ENCODE measurements at places on chromosomes 13 and 19.
A peak's percentile ranks its signal among the peaks of the same experiment; 100 is the strongest.

DNA sequence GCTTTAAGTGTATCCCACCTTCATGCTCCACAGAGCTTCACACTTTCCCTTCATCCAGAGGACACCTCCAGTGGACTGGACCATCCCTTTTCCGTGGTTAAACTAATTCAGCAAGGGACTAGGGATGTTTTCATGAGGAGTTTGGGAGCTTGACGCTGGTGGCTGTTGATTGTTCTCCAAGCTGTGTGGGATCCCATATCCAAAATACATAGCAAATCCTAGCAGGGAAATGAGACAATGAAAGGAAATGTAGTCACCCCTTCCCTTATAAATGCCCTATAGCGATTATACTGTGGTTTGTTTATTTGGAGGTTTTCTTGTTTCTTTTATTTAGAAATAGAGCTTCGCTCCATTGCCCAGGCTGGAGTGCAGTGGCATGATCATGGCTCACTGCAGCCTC, 31.6 kb upstream of the DPRX start:
- DNase-seq: no peak

DNA sequence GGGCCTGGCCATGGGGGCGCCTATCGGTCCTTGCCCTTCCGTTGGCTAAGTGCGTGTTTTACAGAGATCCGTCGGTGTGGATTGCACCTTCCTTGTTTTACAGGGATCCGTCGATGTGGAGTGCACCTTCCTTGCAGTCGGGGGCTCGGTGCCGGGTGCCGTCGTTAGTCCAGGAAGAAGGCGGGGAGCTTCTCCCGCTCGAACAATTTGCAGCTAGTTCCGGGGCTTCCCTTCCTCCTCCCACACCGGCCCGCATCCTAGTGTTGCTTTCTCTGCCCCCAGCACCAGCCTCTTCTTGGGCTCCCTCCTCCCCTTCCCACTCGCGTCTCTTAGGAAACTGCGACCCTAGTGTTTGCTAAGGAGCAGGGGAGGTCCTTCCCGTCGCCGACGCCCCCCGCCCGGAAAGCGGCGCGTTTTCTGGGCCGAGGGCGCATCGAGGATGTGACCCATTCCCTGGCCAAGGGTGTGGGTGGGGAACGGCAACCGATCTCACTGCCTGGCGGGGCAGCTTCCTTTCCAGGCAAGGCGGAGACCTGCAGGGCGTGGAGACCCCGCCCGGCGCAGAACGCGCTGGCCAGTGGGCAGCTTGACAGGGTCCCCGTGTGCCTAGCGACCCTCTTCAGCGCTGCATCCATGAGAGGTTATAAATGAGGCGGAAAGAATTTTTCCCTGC, 75.7 kb upstream of the ZNF91 start:
- DNase-seq: no peak

DNA sequence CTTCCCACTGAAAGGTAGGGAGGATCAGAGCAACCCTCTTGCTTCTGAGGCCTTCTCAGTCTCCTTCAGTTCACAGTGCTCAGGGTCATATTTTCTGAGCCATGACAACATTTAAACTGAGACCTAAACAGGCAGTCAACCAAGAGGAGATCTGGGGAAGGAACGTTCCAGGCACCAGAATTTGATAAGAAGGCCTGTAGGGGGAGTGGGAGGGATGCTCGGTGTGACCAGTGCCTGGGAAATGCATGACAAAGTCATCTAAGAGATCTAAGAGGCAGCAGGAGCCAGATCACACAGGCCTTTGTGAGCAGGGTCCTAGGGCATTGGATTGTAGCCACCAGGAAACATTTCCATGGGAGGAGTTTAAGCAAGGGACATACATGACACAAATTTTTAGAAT, 71.6 kb downstream of the SHISA2 start:
- DNase-seq: no peak

- no peak for DNase-seq
Observed at GRCh38 chr13:33870046-33870668, 52.2 kb downstream of the RFC3 start.

DNA sequence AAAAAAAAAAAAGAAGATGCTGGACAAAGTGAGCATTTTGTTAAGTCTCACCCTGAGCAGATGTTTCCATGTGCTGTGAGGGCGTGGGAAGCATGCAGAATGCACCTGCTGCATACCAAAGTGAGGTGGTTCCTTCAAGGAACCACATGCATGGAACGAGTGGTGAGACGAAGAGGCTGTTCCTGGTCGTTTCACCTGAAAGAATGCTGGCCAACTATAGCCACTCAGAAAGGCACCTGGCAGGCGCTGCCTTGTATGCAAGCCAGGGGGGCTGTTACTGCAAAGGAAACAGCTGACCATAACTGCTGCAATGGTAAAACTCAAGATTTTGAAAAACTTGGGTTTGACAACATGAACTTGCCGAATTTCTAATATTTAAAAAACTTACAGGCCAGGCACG, 14.7 kb downstream of the MIER2 start:
- DNase-seq: no peak

GRCh38 chr19:1809678-1810077, 2.4 kb downstream of the ATP8B3 start:
- DNase-seq: no peak

DNA sequence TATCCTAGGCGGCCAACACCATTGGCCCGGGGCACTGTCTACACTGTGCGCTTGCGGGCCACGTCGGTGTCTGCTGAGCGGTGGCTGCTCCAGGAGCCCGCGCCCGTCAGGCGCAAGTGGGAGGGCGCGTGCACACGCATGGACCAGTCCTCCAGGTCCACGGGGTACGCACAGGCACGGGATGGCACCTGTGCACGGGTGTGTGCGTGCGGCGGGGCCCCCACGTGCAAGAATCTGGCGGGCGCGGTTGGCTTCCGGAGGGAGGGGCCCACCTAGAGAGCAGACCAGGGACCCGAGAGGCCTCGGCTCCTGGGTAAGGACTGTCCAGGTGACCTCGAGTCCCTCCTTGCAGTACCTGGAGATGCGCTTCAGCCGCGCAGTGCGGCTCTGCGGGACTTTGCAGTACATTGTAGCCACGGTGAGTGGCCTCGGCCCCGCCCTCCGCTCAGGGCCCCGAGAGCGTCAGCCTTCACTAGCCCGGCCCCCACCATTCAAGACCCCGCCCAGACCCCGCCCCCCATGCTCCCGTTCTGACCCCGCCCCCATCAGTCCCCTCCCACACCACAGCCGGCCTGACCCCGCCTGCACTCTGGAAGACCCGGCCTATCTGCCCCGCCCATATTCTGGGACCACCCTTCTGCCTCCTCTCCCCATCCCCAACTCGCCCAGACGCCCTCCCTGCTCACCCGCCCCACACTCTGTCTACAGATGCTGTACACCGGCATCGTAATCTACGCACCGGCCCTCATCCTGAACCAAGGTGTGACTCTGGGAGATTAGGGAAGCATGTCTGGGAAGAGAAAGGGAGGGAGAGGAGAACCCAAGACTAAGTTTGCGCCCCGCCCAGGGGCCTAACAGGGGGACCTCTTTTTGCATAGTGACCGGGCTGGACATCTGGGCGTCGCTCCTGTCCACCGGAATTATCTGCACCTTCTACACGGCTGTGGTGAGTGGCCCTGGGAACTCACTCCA, 2.3 kb downstream of the SLC5A5 start:
- peak; percentile 74 for DNase-seq

- peak; percentile 98 for DNase-seq
Observed at GRCh38 chr19:39031368-39032062, 834 bp downstream of the FBXO27 start.
